ENCODE measurements at places on chromosomes 5 and 9.

DNA sequence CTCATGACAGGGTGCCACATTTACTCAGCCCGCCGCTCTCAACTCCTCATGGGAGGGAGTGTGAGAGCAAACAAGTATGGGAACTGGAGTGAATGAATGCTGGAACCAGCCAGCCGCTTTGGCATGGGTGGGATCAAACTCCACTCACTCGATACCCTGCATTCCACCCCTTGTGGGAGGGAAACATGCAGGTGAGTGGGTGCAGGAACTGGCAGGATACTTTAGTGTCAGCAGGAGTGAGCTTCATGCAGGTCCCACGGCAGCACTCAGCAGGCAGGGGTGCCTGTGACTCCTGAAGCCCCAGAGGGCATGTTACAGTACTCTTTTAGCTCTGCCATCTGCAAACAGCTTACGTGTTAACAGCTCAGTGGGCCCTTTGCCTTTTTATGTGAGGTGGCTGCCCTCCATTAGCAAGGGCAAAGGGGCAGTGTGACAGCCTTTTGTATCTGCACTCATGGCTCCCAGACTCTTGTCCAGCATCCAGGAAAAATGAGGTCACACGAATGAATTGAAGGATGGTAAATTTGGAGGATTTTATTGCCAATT lies 433.2 kb upstream of the NMUR2 start:
- DNase-seq, result no peak

GRCh38 chr5:151141535-151141934 lies 16.0 kb downstream of the ANXA6 start:
- no peak for DNase-seq

- no peak for DNase-seq
Measured at GRCh38 chr5:39024005-39024404, 50.2 kb downstream of the RICTOR start.

GRCh38 chr5:54611290-54611951 lies 93.9 kb downstream of the SNX18 start:
- no peak for DNase-seq

GRCh38 chr5:61489574-61489973 lies 157.5 kb downstream of the ZSWIM6 start:
- DNase-seq, result no peak

DNA sequence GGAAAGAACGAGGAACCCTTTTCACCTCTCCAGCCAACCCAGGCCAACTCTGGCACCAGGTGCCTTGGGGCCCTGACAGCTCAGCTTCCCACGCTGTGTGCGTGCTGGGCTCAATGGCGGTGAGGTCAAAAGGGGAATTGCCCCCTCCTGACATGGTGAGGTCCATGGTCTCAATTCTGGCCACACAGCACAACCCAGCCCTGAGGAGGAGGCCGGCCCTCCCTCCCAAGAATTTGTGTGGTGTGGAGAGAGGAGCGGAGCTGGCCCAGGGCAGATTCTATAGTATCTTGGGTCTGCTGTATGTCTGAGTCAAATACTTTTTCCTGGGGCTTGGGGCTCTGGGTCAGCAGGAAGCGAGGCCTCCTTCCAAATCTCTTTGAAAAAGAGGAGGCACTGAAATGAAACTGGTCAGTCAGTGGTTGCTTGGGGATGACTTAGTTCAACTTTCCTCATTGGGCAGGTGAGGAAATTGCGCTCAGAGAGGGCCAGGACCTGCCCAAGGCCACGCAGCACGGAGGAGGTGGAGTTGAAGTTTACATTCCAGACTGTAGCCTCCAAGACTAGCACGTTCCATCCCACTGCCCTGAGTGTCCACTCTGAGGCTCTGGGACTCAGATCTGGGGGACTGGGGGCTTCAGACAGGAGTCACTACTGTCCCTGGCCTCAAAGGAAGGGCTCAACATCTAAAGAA lies 15.6 kb downstream of the COL27A1 start:
- no peak for DNase-seq

- DNase-seq, result peak; percentile 77
Measured at GRCh38 chr9:131739959-131740648, at the start of gene RAPGEF1. Gene RAPGEF1 (minus strand): TSS chr9:131740076. CDS start chr9:131739830, 246 bp downstream.

Measured in stimulated activated CD8-positive, alpha-beta memory T cell treated with anti-CD3 and anti-CD28 coated beads, Interleukin-2, amount 100 ng/mL, for 1 hour (primary cell).